ENCODE measurements at places on chromosomes 13 and 19.

DNA sequence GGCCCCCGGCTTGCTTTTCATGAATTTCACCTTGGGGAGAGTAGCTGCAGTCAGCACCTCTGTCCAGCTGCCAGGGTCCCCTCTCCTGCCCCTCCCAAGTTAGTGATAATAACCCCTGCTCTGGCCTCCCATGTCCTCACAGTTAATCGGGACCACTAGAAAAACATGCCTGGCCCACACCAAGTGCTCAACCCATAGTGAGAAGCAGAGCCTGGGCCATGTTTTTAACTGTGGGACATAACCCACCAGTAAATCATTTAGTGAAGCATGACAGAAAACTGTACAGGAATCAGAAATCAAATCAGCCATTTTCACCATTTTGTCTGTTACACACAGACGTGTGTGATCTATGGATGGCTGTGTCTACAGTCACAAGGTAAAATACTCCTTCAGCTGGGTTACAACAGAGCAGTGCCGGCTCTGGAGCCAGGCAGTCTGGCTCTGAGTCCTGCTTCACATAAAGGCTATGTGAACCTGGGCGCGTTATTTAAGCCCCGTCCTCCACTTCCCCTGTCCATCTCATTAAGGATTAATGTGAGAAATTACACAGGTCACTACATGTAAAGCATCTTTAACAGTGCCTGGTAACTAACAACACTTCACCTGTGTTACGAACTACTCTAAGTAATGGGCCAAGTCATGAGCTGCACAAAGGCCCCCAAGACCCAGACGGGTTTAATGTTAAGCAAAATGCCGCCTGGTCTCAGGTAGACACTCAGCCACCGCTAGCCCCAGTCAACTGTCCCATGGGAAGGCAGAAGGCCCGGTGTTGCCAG lies 7.6 kb upstream of the ECH1 start:
- no peak for DNase-seq

- peak; percentile 44 for DNase-seq
Measured at GRCh38 chr19:49502866-49503581, 6.8 kb downstream of the RPS11 start.

DNA sequence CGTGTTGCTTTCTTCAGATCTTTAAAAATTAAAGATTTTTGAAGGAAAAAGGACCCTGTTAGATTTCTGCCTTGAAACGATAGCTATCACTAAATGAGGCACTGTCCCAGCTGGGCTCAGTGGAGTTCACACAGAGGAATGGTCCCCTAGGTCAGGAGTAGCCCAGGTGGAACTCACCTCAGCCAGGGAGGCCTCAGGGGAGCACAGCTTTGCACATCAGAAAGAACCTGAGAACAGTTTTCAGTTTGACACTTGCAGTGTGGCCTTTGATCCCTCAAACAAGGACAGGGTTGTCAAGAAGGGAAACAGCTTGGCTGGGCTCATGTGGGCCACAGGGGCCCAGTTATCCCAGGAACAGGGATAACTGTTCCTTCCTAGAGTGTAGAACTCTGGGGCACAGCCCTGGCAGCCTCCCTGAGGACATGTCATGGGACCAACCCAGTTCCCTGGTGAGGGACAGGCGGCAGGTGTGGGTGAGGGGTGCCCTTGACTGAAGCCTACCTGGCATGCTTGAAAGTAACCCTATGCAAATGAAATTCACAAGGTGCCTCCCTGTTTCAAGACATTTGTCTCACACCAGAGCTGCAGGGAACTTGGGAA lies 59.4 kb downstream of the CHST8 start:
- no peak for DNase-seq

DNA sequence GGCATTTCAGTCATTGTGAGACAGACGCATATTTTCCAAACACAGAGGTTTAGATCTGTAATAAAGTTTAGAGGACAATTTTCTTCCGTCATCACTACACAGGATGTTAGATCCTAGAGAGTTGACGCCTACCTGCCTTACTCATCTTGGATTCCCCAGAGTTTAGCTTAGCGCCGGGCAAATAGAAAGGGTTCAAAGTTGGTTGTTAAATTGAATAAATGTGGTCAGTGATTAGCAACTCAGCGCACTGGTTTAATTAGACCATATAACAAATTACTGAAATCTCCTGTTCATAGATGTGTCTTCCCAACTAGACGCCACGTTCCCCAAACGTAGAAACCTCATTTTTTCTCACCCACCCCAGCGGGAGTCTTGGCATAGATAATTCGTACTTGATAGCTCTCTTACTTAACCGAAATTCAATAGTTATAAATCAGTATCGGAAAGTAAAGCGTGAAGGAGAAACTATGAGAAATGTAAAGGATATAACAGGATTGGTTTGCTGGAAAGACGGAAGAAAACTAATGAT lies 726 bp upstream of the UFM1 start:
- DNase-seq, result no peak

- no peak for DNase-seq
Measured at GRCh38 chr13:24763596-24764275, at the start of gene RNF17. Gene RNF17, plus strand, starts transcription at chr13:24764169. Its CDS starts 35 bp downstream, at chr13:24764204.

DNA sequence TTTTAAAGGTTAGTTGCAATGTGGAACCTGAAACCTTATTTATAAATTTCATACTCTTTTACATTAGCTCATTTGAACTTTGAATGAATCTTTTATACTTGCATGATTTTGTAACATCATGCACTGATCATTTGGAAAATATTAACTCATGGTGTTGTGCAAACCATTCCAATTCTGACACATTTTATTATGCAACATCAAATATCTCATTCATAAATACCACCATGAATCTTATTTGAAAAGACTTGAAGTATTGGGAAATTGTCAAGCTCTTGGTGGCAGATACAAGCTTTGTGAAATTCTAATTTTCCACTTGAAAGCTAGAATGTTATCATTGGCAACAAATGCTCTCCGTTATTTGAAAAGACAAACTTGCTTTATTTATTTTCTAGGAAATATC lies 379.9 kb upstream of the PCDH20 start:
- no peak for DNase-seq

Data from AML-193 (cell line).